ENCODE measurements at places on chromosomes 16 and 17.

- no peak for DNase-seq
Observed at GRCh38 chr17:7835814-7836595, 2.0 kb downstream of the KDM6B start.

DNA sequence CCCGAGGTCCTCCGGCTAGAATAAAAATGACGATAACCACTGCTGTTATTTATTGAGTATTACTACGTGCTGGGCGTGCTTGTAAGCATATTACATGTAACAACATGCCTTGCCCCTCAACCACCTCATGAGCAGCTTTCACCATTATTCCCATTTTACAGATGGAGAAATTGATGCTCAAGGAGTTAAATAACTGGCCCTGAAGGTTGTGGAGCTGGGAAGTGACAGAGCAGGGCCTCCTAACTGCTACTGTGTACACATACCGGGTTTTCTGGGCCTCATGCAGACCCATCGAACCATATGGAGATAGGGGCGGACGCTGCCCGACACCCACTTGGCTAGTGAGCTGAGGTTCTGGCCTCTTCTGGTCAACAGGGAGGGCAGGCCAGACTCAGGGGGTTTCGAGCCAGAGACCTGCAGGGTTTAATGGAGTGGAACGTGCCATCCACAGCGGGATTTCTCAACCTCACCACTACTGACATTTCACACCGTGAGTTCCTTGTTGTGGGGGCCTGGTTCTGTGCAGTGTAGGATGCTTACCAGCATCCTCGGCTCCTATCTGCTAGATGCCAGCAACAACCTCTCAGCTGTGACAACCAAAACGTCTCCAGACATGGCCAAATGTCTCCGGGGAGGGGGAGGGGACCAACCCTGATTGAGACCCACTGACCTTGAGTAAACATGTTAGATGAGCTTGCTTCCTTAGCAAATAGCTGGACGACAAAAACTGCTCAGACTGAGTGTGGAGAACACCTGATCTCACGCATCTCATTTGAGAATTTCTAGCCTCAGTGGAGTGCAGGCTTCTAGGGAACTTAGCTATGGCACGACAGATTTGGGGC is 432.0 kb downstream of the SLC39A11 start:
- no peak for DNase-seq

- no peak for DNase-seq
Observed at GRCh38 chr16:70777973-70778406, 23.0 kb downstream of the VAC14 start.

- DNase-seq: no peak
Observed at GRCh38 chr16:86680162-86680561, 101.8 kb downstream of the FOXL1 start.

DNA sequence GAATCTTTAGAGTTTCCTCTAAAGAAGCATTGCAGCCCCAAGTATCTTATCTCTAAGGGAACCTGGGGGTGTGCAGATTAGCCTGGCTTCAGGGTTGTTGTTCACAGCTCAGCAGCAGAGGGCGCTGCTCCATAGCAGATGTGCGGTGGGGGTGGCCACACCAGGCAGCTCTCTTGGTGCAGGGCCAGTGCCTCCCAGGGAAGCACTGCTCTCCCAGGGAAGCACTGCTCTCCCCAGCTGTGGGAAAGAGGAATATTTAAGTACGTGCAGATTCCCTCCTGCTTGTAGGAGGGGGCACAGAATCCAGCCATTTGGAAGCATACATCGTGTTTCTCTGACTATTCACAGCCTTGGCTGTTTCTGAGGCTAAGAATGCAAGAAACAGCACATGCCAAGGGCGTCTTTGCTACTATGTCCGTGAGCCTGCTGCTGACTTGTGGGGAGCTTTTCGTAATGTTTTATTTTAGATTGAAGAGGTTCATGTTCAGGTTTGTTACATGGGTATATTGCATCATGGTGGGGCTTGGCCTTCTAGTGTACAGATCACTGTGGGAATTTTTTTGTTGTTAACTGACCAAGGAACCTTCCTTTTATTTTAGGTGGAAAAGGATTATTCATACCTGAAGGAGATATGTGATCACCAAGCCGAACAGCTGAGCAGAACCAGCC is 217.8 kb downstream of the SPECC1 start:
- peak; percentile 84 for DNase-seq

DNA sequence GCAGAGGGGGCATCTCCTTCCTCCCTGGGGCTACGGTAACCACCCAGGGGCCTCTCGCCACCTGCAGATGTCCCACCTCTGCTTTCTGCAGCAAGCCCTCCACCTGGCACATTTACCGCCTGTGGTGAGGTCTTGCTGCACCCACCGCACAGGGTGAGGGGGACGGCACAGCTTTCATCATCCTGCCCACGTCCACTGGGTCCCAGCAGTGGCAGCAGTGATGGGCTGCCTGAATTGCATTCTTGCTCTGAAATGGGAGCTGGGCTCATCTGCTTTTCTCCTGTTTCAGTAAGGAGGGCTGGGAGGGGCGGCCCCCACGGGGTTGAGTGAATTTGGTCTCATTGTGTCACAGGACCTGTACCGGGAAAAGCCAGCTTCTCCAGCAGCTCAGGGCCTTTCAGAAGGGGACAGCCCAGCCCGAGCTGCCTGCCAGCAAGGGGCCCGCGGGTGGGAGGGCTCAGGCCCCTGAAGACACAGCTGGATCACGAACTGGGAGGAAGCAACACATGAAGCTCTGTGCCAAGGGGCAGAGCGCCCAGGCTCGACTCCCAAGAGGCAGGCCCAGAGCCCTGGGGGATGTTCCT is 12.7 kb downstream of the DNAAF8 start:
- no peak for DNase-seq

GRCh38 chr17:75300280-75300679 is 11.0 kb upstream of the SLC25A19 start:
- DNase-seq: no peak

- no peak for DNase-seq
Observed at GRCh38 chr17:51006601-51007000, 114.1 kb downstream of the SPAG9 start.

DNA sequence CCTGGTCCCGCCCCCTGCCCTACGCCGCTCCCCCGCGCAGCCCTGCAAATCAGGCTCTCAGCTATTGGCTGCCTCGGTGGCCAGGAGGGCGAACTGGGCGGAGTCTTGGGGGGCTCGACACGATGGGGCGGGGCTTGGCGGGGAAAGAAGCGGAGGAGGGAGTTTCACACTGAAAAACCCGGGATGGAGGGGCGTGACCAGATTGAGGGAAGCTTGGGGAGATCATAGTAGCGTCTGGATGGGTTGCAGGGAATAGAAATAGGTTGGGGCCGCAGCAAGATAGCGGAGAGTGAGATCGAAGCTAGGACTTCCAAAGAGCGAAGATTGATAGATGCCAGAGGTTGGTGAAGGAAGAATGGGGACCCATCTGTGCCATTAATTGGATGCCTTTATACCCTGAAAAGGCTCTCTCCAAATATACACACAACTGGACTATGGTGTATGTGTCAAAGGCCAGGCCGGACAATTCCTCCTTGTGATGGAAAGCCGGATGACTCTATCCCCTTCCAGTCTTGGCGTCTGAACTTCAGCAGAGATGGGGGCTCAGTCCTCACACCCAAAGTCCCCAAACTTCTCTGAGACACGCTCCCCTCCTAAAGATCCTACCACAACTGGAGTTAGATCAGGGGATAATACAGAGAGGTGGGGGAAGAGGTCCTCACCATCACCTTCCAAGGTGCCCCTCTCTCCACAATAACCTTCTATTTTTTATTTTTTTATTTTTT is 376 bp upstream of the STAC2 start:
- DNase-seq: no peak

DNA sequence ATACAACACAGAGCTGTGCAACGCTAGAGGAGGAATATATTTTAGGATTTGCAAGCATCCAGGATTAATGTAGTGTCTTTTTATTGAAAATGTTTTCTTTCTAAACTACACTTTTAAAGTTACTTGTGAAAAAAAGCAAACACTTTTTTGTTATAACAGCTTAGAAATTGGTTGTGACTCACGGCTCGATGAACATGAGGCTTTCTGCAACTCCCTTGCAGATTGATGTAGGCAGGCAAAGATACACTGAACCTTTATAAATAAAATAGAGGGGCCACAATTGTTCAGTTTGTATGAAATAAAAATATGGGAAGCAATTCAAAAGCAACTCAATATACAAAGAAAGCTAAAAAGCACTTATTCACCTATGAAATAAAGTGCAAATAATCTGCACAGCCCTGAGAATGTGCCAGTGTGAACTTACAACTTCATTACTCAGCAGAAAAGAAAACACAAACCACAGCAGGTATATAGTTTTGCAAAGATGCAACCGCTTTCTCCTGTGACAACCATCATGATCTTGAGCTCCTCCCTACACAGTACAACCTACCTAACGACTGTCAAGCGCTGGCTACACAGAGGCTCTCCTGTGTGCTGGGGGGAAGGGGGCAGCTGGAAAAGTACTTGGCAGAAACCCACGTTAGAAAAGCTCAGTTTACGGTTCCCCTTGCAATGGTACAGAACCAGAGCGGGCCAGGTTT is 948 bp downstream of the LUC7L start:
- peak; percentile 34 for DNase-seq

- peak; percentile 86 for DNase-seq
Observed at GRCh38 chr17:63701868-63702720, 2.2 kb upstream of the LIMD2 start.

DNA sequence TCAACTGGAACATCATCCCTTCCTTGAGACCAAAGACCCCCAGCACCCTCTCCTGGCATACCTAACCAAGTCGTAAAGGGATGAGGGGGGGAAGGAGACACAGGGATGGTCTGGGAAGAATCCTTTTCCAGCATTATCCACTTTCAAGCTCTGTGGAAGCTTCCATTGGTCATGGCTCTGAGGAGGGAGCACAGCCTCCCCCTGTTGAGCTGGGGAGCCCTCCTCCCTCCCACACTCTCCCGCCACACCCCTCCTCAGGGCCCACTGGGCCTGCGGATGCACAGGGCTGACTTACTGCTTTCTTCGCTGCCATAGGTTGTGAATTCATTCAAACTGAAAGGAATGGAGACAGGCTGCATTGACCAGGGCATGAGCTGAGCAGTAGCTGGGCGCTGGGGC is 12.4 kb downstream of the CSF3 start:
- no peak for DNase-seq

DNA sequence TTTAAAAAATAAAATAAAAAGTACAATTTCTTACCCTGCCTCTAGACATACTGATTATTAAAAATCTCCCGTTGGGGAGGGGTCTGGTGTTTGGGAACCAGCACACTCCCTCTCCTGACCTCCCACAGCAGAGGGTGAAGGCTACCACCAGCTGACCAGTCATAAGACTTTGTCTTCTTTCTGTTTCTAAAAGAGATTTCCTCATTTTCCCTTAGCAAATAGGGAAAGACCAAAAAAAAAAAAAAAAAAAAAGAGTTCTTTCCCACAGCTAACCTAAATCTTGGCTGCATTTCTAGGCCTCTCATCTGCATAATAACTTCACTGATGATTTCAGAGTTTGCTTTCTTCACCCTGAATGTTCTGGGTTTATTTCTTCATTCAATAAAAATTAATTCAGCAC is 30.3 kb downstream of the CDK5RAP3 start:
- DNase-seq: no peak

DNA sequence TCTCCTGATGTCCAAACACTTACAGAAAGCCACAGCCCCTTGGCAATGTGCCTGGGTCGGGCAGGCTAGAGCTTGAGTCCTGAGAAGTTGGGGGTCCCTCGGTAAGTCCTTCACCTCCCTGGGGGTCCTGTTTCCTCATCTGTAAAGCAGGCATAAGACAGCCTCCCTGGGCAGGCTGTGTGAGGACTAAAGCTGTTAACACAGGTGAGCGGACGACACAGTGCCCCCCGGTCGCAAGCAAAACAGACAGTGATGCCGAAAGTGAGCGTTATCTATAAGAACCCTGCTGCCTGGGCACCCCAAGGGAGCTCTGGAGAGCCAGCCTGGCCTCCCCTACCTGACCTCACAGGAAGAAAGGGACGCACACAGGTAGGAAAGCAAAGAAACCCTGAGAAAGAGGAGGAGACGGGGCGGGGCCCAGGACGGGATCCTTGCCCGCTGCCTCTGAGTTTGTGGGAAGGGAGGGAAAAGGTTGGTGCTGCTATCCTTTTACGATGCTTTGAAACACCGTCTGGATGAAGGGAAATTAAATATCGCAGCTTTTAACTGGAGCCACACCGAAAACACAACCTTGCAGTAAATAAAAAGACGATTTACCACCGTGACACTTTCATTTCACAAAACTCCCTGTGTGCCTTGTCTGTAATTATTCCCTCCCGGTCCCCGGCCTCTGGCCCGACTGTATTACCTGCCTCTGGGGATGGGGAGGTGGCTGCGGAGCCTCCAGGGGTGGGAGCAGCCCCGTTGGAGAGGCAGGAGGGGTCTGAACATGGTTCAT is 67.1 kb downstream of the ENGASE start:
- no peak for DNase-seq

- DNase-seq: no peak
Observed at GRCh38 chr17:33228548-33228947, 64.5 kb downstream of the ASIC2 start.

GRCh38 chr16:87305505-87306391 is 11.4 kb downstream of the C16orf95 start:
- no peak for DNase-seq

- DNase-seq: no peak
Observed at GRCh38 chr16:78184238-78185183, 85.1 kb downstream of the WWOX start.
